ENCODE measurements at places on chromosomes 6 and 20.
A peak's percentile ranks its signal among the peaks of the same experiment; 100 is the strongest.

DNA sequence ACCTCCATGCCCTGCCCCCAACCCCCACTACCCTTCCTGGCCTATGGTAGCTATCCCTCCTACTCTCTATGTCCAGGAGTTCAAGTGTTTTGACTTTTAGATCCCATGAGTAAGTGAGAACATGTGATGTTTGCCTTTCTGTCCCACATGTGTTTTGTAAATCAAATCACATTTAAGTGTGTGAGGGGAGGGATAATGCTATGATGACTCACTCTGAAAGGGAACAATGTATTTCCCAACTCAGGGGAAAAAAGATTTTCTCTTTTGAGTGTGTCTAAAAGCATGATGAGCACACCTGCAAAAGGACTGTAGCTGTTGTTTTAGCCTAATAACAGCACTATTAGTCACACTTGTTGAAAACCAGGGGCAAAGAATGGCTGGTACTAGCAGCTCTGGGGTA is 193.7 kb downstream of the GJA10 start:
- DNase-seq: no peak

- DNase-seq: no peak
Observed at GRCh38 chr6:16683641-16684194, 77.5 kb downstream of the ATXN1 start.

DNA sequence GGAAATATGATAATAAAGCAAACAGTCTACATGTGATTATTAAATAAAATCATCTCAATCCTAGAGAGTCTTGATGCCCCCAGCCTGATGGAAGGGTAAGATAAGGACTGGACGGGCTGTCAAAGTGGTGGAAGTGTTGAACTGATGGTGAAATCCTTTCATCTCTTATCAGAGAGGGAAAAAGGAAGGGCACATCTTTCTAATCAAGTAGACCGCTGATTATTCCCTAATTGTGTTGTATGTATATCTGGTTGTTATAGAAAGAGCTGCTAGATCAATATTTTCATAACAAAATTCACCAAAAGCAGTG is 184.5 kb downstream of the PDE7B start:
- DNase-seq: no peak

GRCh38 chr6:127300411-127300810 is 33.7 kb downstream of the RNF146 start:
- DNase-seq: no peak

DNA sequence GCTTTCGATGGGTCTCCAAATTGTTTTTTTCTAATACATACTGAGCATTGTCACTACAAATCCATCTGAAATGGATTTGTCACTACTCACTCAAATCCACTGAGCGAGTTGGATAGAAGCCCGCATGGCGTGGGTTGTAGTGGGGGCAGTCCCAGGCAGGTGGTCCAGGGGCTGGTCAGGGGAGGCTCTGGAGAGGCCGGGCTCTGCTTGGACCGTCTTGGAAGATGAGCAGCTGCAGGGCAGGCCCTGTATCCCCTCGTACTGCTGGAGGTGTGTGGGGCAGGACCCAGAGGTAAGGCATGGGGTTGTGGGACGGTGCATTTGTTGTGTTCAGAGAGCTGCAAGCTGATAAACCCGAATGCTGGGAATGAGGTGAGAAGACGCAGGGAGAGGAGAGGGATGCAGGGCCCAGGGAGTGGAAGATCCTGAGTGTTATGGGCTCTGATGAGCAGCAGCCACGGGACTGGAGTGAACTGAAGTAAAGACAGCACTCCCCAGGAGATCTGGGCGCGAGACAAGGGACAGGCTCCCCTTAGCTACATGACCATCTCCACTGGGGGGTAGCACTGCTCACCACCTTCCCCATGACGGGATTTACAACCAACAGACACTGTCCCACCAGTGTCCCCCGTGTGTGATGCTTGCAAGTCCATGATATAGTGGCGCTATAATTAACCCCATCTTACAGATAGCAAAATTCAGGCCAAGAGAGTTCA is 45.9 kb downstream of the PSMG4 start:
- no peak for DNase-seq

DNA sequence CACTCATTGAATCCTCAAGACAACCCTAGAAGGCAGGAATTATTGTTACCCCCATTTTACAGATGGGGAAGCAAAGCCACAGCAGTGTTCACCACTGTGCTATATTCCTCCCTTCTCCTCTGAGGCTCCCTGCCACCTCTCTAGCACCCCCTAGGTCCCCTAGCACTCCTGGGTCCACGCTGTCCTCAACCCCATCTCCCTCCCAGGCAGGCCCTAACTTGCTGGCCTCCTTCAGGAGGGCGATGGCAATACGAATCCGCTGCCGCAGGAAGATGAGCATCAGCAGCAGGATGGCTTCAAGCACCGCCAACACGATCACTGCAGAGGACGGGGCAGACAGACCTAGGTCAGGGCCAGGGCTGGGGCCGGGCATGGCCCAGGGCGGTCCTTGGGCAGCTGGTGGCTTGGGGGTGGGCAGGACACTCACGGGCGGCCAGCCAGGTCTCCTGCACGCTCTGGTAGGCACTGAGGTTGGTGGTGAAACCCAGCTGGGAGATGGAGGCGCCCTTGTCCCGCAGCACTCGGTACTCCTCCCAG is 7.8 kb upstream of the NEU1 start:
- DNase-seq: no peak

DNA sequence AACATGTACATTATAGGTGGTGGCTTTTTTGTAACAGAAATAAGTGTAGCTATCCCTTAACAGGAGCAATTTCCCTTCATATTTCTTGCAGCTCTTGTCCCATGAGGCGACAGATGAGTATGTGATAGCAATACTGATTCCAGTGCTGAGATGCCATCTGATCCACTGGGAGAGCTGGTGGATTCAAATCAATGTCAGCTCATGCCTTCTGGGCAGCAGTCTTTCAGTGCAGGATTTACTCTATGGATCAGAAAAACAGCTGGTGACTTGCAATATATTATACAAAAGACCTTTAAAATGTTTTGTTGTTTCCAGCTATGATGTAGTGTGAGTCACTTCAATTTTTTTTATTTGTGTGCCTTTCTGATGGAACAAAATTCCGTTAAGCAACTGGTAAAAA is 259.9 kb upstream of the SASH1 start:
- no peak for DNase-seq

- DNase-seq: peak; percentile 32
Observed at GRCh38 chr20:31593221-31594001, 11.7 kb upstream of the ID1 start.

GRCh38 chr6:75220357-75220756 is 14.5 kb upstream of the COL12A1 start:
- no peak for DNase-seq

DNA sequence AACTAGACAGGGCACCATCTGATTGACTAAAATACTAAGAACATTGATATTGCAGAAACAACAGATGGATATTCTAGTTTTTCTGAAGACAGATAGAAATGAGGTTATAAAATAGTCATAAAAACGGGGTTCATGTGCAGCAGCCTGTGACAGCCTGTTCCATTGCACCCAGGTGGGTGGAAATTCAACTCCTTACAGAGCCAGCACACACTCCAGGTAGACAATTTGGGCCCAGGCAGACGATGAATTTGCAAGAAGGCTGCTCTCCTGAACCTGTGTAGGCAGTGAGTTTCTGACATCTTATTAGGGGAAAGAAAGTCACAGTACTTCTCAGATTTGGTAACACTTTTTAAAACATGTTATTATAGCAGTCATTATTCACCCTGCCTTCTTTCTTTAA is 414.1 kb downstream of the PHF3 start:
- no peak for DNase-seq

DNA sequence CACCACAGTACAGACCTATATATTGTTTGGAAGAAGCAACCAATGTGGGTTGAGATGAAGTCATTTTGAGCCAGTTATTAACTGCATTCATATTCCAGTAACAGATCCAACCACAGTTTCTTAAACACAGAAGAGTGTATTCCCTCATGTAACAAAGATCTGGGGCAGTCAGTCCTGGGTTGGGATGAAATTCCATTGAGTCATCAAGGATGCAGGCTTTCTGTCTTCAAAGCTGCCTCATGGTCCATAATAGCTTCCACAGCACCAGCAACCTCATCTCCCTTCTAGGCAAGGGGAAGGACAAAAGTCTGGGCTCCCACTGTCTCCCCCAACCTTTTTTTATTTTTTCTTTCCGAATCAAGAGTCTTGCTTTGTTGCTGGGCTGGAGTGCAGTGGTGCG is 2.9 kb upstream of the SOD2 start:
- DNase-seq: no peak

- DNase-seq: no peak
Observed at GRCh38 chr6:69935079-69935478, 68.7 kb downstream of the COL19A1 start.

DNA sequence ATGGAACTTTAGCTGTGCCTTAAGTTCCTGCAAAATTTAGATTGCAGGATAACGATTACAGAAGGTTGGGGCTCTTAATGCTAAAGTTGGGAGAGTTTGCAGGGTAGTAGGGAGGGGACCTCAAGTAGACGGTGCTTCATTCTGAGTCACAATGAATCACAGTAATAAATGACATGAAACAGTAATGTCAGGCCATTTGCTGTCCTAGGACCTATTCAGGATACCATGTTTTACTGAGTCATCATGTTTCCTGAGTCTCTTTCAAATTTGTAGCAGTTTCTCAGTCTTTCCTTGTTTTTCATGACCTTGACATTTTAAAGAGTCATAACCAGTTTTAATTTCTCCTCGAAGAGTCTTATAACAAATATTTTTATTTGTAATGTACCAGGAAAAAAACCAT is 406.9 kb upstream of the MAP3K7 start:
- DNase-seq: no peak

DNA sequence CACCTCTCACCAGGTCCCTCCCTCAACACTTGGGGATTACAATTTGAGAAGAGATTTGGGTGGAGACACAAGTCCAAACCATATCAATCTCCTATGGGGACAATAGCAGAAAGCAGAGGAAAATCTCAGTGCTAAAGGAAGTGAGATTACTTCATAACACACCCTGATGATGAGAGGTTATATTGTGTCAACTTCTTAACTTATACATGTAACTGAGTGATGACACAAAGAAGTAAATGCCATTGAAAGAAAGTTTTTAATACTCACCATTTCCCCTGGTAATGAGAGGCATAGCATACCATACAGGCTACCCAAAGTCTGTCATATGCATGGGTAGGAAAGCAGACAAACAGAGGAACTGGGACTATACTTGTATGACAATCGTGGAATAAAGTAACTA is 137.2 kb downstream of the MMUT start:
- no peak for DNase-seq

DNA sequence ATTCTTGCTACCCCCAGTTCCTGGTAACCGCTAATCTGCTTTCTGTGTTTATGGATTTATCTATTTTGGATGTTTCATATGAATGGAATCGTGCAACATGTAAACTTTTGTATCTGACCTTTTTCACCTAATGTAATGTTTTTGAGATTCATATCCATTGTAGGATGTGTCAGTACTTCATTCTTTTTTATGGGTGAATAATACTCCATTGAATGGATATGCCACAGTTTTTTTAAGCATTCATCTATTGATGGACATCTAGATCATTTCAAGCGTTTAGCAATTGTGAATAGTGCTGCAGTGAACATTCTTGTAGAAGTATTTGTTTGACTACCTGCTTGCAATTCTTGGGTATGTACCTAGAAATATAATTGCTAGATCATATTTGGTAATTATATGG is 13.0 kb downstream of the KDM1B start:
- DNase-seq: no peak

GRCh38 chr6:404685-405423 is 13.3 kb downstream of the IRF4 start:
- no peak for DNase-seq

DNA sequence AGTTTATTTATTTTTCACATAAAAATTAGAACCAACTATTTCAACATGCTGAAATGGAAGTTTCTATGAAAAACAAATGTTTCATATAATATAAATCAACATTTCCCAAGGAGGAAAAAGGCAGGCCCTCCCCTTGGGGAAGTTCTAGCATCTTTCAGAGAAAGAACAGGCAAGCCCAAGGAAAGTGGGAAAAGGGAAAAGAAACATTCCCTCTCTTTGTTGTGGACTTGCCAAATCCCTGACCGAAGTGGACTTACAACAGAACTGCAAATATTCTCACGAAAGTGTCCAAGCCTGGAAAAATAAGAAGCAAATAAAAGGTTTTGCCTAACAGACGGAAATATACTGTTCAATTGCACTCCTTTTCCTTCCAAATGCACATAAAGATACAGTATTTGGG is 214.4 kb downstream of the ATXN1 start:
- DNase-seq: no peak

DNA sequence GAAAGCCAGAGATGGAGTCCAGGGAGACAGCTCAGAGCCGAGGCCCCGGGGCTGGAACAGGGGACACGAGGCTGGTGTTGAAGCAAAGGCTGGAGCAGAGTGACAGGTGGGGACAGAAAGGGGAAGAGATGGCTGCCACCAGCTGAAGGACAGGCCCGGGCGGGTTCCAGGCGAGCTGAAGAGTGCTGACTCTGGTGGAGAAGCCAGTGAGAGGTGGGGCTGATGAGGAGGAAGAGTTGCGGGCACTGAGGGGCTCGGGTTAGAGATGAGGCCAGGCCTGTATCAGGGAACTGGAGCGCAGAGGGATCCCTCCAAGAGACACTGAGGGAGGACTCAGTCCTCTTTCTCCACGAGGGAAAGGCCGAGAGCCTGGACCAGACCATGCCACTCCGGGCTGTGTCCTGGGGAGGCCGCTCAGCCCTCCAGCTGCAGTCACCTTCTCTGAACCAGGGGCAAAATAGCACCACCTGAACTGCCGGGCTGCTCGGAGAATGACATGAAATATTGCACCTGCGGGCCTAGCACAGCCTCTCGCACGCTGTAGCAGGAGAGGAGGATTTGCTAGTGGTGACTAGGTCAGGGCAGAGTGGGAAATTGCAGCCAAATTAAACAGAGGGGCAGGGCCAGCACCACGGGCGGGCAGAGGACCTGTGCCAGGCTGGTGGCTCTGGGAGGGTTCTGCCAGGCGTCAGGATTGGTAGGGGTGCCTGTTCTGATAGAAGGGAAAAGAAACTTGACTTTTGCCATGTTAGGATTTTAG is 175.9 kb downstream of the ZDHHC14 start:
- DNase-seq: peak; percentile 25

DNA sequence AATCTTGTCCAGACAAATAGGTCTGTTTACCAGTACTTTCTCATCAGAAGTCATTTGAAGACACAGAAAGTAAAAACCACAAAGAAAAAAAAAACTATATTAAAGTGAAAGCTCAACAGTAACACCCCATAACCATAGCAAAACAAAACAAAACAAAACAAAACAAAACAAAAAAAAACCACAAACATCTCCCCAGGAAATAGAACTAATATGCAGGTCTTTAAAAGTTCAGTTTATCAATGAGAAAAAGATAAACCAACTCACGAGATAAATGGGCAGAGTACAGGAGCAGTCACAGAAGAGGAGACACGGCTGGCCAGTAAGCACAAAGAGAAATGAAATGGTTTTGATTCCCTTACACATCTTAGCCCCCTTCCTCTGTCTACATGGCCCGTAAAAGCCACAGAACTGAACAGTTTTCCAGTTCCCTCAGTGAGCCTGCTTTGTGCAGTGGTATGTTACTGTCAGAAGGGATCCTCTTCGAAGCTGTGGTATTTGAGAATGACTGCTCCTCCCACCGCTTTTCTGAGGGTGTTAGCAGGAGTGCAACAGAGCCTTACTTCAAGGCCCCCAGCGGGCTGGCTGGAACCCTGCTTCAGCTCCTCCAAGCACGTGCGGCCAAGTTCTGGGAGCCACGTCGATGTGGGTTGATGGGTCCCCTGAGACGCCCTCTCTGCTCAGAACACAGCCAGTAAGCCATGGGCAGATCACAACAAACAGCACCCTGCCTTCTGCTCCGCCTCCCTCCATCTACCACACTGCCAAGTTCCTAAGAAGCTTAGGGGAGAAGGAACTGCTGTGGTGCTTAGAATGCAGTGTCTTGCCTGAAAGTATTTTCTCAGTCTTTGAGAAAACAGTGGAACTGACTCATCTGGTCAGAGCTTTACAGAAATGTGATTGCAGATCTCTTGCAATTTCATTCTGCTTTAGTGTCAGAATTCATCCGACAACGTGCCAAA is 14.0 kb downstream of the UST start:
- DNase-seq: no peak
